ENCODE measurements at places on chromosomes 3 and 15.
A peak's percentile ranks its signal among the peaks of the same experiment; 100 is the strongest.

- DNase-seq, result no peak
Measured at GRCh38 chr15:52728899-52729298, 49.7 kb upstream of the ATOSA start.

DNA sequence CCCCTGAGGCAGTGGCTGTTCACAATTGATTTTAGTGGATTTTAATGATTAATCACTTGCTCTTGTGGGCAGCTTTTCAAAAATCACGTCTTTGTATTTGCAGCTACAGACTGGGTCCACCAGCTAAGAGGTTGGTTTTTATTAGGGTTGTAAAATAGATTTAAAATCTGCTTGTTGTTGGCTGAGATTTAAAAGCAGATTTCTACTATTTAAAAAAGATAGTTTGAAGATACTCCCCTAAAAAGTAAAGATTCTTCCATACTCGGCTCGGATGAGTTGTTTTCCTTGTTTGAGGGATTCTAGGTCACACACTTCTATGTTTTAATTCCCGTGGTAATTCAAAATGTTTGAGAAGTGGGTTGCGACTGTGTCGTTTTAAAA, 1.7 kb downstream of the KLHL24 start:
- DNase-seq, result no peak

DNA sequence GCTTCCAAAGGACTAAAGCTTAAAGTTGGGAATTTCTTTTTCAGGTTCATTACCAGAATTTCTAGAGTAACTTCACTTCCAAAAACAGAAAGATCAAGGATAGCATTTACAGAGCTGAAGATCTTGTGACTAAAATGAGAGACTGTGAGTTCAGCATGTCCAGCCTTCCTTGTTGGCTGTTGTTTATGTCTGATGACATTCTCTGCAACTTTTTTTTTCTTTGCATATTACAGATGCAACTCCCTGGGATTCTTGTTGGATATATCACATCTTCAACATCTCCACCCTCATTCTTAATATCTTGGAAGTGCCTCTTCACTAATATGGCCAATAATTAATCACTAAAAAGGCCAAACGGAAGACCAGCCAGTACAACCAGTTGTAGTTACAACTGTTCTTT, 86.2 kb upstream of the FRMD4B start:
- DNase-seq, result no peak

DNA sequence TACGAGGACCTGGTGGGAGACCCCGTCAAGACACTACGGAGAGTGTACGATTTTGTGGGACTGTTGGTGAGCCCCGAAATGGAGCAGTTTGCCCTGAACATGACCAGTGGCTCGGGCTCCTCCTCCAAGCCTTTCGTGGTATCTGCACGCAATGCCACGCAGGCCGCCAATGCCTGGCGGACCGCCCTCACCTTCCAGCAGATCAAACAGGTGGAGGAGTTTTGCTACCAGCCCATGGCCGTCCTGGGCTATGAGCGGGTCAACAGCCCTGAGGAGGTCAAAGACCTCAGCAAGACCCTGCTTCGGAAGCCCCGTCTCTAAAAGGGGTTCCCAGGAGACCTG, 2.5 kb downstream of the CHST2 start:
- no peak for DNase-seq

DNA sequence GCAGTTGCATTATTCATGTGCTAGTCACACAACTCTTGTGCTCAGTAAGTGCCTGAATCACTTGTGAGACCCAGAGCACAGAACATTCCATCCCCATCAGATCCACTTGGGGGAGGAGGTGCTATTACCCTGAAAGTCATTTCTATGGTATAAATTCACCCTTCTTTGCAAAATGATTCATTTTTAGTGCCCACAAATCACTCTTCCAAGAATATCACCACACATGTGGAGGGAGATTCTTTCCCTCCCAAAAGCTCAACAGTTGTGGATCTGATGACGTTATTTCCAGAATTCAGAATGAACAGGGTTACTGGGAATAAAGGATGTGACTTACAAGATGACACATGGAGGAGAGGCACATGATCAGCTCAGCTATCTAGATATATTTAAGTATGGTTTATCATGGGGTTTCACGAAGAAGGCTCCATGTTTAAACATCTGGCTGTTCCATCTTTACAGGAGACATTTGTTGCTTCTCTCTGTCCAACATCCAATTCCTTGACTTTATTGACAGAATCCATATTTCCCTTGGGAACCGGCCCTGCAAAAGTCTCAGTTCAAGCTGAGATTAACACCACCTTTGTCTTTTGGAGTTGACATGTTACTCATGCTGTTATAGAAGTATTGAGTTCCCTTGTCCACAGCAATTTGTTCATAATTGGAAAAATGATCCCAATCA, 214.2 kb upstream of the PROK2 start:
- no peak for DNase-seq

DNA sequence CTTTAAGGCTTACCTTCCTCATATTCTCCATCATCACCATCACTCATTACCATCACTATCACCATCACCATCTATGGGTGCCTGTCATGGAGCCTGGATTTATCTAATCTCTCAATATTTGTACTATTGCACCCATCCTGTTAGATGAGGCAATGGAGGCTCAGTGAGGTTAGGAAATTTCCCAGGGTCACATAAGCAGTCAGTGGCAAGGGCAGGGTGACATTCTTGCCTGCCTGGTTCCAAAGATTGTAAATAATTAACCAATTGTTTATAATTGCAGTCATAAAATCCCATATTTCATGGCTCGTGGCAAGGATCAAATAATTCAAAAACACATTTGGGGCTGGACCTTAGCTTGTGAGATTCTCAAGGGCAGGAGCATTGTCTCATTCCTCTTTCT, 55.2 kb downstream of the MGLL start:
- no peak for DNase-seq

- no peak for DNase-seq
Measured at GRCh38 chr3:128573707-128574162, 76.9 kb downstream of the RPN1 start.

GRCh38 chr15:31197497-31198414, 96.2 kb upstream of the TRPM1 start:
- DNase-seq, result peak; percentile 48

DNA sequence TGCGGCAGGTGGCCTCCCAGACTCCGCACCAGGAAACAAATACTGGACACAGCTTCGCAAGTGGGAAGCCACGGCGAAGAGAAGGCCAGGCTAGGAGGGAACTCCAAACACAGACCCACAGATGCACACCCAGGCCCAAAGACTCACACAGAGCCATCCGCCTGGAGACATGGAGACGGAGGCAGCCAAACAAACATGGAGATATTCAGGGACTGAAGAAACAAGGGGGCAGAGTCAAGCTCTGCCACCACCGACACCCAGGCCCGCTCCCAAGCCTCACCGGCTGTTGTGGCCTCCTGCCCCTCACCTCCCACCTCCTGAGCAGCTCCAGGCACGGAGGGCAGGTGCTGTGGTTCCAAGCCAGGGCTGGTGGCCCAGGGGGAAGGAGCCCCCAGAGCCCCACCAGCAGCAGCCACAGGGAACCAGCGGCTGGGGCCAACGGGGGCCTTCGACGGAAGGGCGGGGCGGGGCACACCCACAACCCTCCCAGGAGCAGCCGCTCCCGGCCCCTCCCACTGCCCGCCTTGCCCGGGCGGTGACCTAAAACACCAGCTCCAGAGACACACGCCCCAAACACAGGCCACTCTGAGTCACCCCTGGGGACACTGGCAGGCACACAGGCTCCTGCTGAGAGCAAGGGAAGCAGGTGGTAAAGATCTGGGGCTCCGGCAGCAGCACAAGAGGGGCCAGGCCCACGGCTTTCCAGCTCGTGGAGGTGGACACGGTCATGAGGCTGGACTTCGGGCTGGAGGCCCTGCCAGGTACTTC, 31.9 kb downstream of the TNK2 start:
- no peak for DNase-seq

- DNase-seq, result no peak
Measured at GRCh38 chr3:111763001-111763471, 96.0 kb upstream of the PHLDB2 start.

DNA sequence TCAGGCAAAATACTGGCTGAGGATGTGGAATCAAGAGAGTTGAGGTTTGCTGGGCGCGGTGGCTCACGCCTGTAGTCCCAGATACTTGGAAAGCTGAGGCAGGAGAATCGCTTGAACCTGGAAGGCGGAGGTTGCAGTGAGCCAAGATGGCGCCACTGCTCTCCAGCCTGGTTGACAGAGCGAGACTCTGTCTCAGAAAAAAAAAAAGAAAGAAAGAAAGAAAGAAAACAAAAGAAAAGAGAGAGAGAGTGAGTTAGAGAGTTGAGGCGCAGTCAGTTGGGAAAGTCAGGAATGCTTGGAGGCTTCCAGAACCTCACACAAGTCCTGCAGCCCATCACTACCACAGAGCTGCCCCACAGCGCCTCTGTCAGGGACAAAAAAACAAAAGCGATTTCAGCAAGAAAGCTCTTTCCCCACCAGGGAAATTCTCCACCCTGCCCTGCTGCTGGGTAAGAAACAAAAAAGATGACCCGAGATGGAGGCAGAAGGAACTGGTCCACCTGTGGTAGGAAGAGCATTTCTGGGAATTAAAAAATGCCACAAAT, 13.8 kb downstream of the HDC start:
- no peak for DNase-seq

- no peak for DNase-seq
Measured at GRCh38 chr15:63451671-63452315, 52.6 kb upstream of the USP3 start.

- DNase-seq, result no peak
Measured at GRCh38 chr15:82660378-82660777, 13.2 kb upstream of the CPEB1 start.

- DNase-seq, result no peak
Measured at GRCh38 chr3:134446800-134447199, 39.0 kb downstream of the ANAPC13 start.

- no peak for DNase-seq
Measured at GRCh38 chr15:93124126-93124525, 35.1 kb upstream of the RGMA start.

DNA sequence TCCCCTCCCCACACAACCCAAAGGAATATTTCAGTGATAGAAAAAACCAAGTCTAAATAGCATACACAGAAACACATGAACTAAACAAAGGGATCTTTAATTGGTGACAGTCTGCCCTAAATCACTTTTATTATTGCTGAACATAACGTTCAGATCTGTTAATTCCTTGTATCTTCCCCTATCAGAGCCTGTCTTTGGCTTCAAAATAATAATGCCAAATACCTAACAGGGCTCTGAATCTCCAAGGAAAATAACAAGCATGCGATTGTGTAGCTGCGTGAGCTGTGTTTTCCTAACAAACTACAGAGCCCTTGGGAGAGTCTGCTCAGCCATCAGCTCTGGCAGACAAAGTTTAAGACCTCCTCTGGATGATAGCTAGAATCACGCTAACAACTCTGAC, 1010.1 kb downstream of the ROBO1 start:
- DNase-seq, result no peak

DNA sequence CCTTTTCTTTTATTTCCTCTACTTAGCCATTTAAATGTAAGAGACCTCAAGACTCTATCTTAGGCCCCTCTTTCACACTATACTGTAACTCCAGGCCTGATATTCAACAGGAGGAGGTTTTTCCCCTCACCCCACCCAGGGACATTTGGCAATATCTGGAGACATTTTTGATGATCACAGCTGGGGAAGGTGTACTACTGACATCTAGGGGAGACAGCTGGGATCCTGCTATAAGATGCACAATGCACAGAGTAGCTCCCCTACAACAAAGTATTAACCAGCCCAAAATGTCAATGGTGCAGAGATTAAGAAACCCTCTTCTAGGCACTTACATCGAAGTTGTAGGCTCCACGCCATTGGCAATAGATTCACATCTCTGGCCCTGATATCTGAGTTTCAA, 517.5 kb upstream of the UBE2E2 start:
- no peak for DNase-seq

Data from T-helper 1 cell (primary cell).